ENCODE measurements at places on chromosomes 6 and 20. TPM values are rescaled to one million over a fixed set of nuclear protein-coding genes. Genes with fewer than 3 reads are reported as not detected.

Gene AMD1
- total RNA-seq, result 75.2 TPM

Gene SLC17A1
- 0.49 TPM for total RNA-seq

GRCh38 chr6:41334482-41335040 lies 847 bp upstream of the NCR2 start:
- H3K4me1 ChIP-seq, result no peaks in the 10 kb centered on the region
- H3K36me3 ChIP-seq, result no peaks in the 10 kb centered on the region
- no peak for DNase-seq

Gene NDUFAF5
- total RNA-seq, result 41.5 TPM

Gene NUS1
- 29.7 TPM for total RNA-seq
